Right renal cortex interstitium (tissue), 3 donors: ENCODE measurements at places on chromosomes 3 and 15. TPM values are rescaled to one million over a fixed set of nuclear protein-coding genes. Genes with fewer than 3 reads are reported as not detected.

IL17RB gene
- 14.2 TPM for polyA plus RNA-seq

PLSCR1 gene
- 86.0 TPM for polyA plus RNA-seq

GRCh38 chr3:52246728-52247408 is 1.3 kb downstream of the PPM1M start:
- DNase-seq: no peak

GRCh38 chr3:30655187-30655812 is 48.9 kb downstream of the TGFBR2 start:
- DNase-seq: no peak

ZNF385D gene
- polyA plus RNA-seq: 10.2 TPM

IL17RC gene
- 30.7 TPM for polyA plus RNA-seq

GRCh38 chr3:44926172-44926571 is 49.8 kb downstream of the ZDHHC3 start:
- no peak for DNase-seq
